Trophoblast cell (in vitro differentiated cells and primary cell): ENCODE measurements at places on chromosomes 1 and 21.

DNA sequence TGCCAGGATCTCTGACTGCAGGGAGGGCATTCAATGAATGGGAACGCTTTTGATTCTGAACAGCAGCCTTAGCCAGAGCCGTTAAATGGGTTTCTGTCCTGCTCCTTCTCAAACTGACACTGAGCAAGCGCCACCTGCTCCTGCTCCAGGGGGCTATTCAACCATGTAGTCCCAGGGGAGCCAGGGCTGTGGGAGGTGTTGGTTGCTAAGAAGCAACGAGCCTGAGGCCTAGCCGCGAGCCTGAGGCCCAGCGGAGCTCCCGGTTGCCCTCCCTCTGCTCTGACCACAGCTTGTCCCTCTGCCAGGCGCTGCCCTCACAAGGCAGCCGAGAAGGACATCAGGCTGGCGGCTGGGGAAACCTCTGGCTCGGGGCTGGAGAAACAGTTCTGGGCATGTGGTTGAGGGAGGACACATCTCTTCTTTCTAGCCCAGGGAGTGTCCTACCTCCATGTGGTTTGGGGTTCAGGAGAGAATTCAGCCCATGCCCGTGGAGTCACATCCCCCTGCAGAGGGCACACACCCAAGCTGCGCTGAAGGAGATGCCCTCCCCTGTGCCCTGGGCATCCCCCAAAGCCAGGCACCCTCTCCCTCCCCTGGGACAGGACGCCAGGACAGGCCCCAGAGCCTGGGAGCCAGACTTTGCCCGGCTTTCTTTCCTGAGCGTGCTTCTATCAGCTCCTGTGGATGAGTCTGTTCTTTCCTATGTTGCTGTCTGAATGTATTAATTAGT is 18.0 kb downstream of the PCP4 start:
- no peak for DNase-seq

DNA sequence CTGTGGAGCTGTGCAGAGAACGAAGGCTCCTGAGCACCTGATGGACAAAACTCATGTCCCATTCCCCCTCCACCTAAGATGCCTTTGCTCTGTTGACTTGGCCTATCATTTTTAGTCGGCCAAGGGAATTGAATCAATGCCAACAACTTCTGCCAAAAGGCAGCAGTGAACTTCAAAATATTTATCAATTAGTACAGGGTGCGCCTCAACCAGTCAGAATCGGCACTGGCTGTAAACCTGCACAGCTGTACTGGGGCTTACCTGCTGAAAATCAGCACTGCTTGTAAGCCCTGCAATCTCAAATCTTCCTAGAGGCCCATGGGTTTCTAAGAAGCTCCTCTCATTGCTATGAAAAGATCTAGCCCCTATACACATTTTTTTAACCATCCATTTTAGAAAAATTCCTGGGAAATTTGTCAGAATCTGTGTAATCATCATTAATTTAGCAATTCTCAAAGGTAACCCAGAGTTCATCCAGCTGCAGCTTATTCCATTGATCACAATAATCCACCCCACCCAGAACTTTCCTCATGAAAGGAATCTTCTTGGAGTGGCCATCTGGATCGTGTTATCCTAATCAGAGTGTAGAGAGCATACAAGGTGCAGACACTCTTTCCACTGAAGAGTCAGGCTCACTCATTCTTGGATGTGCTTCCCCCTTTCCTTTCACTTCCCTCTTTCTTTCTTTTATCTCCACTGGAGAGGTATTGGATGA is 40.2 kb downstream of the ADAMTS1 start:
- peak; percentile 45 for DNase-seq

GRCh38 chr1:110188035-110188618 is 22.0 kb upstream of the KCNC4 start:
- DNase-seq: peak; percentile 84

DNA sequence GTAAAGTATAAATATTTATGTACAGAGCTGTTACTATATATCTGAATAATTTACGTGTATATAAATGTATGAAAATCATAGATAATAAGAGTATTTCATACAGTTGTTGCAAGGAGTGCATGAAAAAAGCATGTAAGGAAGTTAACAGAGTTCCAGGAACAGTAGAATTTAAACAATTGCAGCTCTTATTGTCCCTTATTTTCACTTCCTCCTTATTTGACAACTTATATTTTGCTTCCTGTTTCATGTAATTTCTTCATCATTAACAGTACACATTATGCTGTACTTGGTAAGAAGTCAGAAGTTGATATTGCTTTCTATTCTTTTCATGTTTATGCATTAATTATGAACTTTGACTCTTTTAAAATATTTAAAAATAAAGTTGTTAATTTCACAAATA is 681.5 kb downstream of the LRRIQ3 start:
- DNase-seq: no peak

- DNase-seq: no peak
Measured at GRCh38 chr1:59520827-59521418, 224.0 kb downstream of the FGGY start.

DNA sequence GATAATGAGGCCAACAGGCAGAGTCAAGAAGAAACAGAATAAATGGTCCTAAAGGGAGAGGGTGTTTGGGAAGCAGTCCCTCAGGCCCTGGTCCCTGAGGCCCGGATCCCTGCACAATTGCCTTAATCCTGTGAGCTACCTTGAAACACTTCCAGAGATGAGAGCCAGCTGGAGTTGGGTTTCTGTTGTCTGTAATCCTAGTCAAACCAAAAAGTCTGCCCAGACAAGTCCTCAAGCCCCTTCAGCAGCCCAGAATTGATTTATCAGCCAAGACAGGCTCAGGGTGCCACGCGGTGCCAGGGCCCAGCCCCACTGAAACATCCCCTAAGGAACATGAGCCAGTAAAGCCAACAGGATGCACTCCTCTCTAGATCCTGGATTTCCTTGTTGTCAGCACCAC is 16.4 kb upstream of the CLSTN1 start:
- DNase-seq: no peak

DNA sequence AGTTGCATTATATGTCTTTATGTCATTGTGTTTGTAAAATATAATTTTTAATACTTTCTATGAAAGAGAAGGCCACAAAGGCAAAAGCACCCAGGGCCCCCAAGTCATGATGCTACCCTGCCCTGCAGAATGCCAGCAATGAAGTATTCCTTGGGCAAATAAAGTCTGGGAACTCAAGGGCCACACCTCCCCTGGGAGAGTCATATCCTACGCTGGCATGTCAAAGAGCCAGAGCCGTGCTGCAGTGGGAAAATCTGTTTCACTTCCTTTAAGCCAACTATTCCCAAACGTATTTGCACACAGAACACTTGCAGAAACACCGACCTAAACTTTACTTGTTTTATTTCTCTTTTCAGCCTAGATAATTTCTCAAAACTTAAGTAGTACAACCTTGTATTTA is 98.4 kb upstream of the KAZN start:
- no peak for DNase-seq

- no peak for DNase-seq
Measured at GRCh38 chr21:37082856-37083528, 9.9 kb downstream of the TTC3 start.

DNA sequence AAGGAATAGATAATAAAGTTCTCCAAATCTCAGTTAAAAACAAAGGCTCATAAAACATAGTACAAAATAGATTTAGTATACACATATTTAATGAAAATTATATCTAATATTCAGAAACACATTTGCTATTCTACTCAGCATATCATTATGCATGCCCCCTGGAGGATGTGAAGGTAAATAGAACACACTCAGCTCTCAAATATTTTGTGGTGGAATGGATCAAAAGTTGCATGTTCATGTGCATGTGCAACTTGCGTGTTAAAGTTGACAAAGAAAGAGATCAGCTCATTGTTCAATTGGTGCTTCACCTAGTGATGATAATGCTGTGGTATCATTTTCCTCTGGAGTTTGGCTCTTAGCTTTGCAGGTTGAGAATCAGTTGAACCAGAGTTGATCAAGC is 4.9 kb upstream of the ZNF644 start:
- DNase-seq: peak; percentile 13

- no peak for DNase-seq
Measured at GRCh38 chr1:93708734-93709481, 27.3 kb upstream of the BCAR3 start.

DNA sequence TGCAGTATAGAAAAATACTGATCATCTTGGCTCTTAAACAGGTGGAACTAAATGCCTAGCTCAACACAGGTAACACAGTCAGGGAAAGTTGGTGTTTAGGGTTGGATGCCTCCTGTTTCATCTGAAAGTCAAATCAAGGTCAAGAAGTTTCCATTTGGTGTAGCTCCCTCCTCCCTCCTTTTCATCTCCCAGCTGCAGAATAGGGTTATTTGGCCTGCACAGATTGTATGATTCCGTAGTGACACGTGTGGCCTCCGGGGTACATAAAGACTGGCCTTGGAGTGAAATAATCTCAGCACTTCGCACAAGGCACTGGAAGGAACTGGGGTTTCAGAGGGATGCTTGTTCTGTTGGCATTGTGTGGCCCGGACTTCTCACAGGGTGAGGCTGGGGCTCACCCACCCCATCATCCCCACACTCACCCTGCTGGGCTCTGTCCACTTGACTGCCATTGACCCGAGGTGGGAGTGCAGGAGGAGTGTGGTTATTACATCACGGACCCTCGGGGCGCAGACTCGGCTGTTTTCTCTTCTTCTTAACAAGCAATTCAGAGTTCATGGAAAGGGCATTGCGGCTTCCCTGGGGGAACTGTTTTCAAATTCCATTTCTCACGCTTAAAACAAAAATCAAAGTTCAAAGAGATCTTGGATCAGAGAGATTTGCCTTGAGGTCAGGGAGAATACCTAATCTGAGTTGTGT is 18.4 kb downstream of the IGSF5 start:
- DNase-seq: no peak

GRCh38 chr1:67433837-67434236 is 3.6 kb upstream of the SERBP1 start:
- no peak for DNase-seq
